ENCODE measurements at places on chromosomes 5 and 9. TPM values are rescaled to one million over a fixed set of nuclear protein-coding genes. Genes with fewer than 3 reads are reported as not detected.

GRCh38 chr9:126581893-126582292 is 31.8 kb upstream of the LMX1B start:
- DNase-seq = no peak

- DNase-seq = no peak
These were observed 26.8 kb upstream of the STXBP1 start for GRCh38 chr9:127585161-127585819.

IL7R gene
- total RNA-seq = 4.7 TPM

FAM169A gene
- total RNA-seq = not detected

GRCh38 chr5:155556700-155557099 is 543.1 kb downstream of the KIF4B start:
- DNase-seq = no peak

Data from OCI-LY7 (cell line).